Right ventricle myocardium inferior (tissue), 1 donor: ENCODE measurements at places on chromosomes 2 and 18. TPM values are rescaled to one million over a fixed set of nuclear protein-coding genes. Genes with fewer than 3 reads are reported as not detected.

Gene DOK1
- total RNA-seq = 4.9 TPM

DNA sequence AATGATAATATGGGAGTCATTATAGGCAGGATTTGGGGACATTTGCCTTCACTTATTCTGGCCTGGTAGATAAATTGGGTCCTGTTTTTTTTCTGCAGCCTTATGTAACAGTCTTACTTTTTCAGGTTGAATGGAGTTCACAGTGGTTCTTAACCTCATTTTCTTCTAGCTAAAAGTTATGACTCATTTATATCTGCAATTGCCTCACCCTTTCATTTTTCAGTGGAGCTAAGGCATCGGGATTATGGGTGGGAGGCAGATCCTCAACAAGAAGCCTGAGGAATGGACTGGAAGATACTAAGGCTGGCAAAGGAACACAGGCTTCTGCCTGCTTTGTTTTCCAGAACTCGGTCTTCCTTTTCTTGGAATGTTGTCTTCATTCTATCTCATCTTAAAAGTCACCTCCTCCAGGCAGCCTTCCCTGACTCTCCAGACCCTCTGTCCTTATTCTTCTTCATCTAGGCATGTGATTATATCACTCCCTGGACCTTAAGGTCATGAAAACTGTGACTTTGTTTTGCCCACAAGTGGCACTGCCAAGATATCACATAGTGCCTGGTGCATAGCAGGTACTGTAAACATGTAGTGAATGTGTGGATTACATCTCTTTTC lies 41.0 kb upstream of the ACSL3 start:
- no peak for DNase-seq

Gene RAB27B
- total RNA-seq = 0.08 TPM

GRCh38 chr2:139142252-139142880 lies 362.2 kb upstream of the NXPH2 start:
- no peak for DNase-seq

Gene FRZB
- 1.3 TPM for total RNA-seq

Gene GKN2
- not detected for total RNA-seq

- peak; percentile 81 for DNase-seq
Observed at GRCh38 chr18:45837283-45838070, 12.0 kb downstream of the SIGLEC15 start.

DNA sequence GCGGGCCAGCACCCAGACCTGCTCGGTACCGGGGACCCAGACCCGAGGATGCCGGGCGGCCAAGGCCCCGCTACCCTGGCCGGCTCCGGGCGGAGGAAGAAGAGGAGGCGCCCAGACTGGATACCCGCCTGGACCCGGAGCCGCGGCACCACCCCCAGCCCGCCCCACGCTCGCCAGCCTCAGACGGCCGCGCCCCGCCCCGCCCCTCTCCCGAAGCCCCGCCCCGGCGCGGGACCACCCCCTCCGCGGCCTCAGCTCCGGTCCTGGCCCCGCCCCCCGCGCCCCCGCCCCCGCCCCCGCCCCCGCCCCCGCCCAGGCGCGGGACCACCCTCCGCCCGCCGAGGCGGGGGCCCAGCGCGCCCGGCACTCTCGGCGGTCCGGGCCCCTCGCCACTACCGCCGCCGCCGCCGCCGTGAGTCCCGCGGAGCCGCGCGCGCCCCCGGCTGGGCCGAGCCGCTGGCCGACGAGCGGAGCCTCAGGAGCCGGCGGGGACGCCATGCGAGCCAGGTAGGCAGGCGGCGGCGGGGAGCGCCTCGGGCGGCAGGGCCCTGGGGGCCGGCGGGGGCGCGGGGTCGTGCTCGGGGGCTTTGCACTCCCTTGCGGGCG lies at the start of gene SH3BP4:
SH3BP4 (plus strand) TSS at position 354 of the 606 bp plus-strand sequence. CDS start 82,986 bp downstream, outside the sequence.
- peak; percentile 90 for DNase-seq

Gene TMEM150A
- 10.8 TPM for total RNA-seq

Gene TMEM17
- total RNA-seq = 1.3 TPM

Gene CCL20
- not detected for total RNA-seq

DNA sequence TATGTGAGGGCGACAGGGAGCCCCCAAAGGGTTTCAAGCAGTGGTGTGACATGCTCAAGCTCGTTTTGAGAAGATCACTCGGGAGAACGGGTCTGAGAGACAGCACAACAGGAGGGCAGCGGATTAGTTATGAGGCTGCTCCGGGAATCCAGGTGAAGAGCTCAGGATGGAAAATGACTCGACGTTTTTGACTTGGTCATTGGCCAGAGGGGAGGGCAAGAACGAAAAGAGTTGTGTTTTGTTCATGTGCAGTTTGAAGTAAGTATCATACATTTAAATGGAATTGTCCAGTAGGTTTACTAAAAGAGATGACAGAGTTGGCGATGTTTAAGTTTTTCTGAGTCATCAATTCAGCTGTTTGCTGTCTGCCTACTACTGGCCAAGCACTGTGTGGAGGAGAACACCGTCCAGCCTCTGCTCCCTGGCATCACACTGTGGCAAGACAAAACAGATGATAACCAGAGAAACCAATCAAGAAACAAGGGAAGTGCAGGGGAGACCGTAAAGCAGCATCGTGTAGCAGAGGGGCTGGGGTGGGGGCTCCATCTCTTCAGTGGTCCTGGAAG lies 25.3 kb upstream of the ANXA4 start:
- DNase-seq = no peak

Gene BCS1L
- 51.1 TPM for total RNA-seq

DNA sequence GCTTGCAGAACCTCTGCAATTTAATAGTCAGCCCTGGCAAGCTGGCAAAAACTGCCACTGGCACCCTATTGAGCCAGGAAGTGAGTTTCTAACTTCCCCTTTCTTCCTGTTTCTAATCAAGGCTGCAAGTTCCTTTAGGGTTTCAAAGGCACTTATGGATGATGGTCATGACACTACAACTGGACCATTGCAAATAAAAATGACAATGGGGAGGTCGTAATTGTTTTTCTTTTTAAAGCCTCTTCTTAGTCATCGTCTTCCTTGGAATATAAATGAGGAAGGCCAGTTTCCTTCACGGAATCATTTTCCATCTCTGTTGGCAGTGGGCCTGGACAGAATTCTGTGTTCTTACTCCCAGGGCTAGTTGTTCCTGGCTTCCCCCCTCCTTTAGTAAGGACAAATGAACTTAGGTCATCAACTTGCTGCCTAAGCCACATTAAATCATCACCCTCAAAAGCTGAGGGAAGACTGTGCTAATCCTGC lies 35.8 kb downstream of the SH3RF3 start:
- no peak for DNase-seq
